ENCODE measurements at places on chromosomes 12 and 14.

GRCh38 chr12:71536279-71536938 lies 96.8 kb downstream of the LGR5 start:
- DNase-seq, result no peak

GRCh38 chr14:23639891-23640523 lies 3.8 kb downstream of the DHRS2 start:
- DNase-seq, result no peak

DNA sequence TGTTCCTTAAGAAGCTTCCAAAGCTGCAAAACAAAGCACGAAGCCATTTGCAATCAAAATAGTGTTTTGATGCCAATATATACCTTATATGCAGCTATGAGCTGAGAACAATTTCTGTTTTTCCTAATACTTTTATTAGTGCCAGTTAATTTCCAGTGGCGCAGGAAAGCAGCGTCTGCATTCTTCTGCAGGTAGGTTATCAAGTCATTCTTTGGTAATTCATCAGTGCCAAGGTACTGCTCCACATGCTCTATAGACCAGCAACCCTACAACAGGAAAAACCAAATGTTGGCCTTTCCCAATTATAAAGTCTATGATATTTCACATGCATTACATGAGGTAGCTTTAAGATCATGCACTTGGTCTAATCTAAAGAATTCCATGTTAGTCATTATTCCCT lies 87.6 kb upstream of the STRN3 start:
- no peak for DNase-seq

DNA sequence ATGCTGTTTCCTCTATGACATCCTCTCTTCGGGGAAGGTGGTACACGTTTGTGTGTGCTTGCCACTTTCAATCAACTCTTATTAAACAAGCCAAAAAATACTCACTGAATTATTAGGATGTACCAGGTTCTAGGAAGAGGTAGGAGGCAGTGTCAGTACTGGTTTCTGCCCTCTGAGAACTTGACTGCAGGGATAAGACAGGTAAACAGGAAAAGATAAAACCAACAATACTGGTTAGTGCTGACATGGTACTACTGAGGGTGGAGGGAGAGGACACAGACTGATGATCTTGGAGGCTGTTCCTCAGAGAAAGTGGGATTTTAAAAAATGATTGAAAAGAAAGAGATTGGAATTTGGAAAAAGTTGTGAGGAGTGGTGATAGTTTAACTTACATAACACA lies 295.2 kb upstream of the PWP1 start:
- no peak for DNase-seq

DNA sequence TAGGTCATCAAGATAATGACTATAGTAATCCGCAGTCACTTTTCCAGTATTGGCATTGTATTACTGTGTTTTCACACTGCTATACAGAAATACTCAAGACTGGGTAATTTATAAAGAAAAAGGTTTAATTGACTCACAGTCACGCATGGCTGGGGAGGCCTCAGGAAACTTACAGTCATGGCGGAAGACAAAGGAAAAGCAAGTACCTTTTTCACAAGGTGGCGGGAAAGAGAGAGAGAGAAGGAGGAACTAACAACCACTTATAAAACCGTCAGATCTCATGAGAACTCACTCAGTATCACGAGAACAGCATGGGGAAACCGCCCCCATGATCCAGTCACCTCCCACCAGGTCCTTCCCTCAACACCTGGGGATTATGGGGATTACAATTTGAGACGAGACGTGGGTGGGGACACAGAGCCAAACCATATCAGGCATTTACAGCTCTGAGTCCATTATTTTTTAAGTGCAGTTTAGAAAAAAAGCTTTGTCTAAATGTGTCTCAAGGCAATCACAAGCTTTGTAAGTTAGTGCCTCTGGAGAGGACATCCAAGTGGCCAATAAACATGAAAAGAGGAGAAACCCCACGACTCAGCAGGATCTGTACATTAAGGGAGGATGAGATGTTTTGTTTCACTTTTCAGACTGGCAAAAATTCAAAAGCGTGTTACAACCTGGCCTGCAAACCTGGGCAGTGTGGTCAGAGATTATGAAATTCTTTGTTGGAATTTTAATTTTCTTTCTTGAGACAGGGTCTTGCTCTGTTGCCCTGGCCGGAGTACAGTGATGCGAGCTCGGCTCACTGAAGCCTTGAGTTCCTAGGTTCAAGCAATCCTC lies 82.0 kb downstream of the DNAH10 start:
- no peak for DNase-seq

GRCh38 chr12:100448656-100449055 lies 25.0 kb upstream of the NR1H4 start:
- no peak for DNase-seq

DNA sequence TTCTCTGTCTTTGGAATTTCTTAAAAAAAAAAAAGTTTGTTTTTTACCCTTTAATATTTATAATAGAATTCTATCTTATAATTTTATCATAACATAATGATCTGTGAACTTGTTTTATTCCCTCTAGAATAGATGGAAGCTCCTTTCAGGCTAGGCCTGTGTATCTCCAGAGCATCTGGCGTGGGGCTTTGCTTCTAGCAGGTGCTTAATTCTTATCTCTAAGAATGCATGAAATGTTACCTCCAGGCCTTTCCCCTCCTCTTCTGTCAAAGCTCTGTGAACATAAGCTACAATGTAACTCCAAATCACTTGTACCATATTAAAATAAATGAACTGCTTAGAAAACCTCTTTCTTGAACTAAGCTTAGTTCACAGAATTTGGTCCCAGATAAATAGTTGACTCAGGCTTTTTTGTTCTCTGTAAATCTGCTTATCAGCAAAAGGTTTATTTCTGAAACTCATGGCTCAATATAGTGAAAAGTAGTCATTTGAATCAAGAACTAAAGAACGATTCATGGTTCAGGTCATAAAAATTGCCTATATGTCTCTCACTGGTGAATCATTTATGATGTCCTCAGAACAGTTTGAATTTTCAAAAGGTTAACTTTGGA lies 407.1 kb downstream of the TRHDE start:
- DNase-seq, result no peak

All from central memory CD8-positive, alpha-beta T cell (primary cell).